ENCODE measurements at places on chromosomes 12 and 14.

DNA sequence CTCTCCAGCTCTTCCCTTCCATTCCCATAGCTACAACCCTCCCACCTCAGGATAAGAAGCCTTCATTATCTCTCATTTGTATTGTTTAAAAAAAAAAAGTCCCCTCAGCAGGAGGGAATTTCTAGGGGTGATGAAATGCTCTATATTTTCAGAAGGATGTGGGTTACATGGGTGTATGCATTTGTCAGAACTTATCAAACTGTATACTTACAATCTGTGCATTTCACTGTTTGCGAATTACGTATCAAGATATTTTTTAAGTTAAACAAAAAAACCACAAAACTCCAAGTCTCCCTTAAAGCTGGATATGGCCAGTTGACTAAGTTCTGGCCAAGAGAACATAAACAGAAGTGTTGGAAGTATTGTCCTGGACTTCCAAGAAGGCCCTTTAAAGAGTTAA is 2.0 kb upstream of the FKBP11 start:
- no peak for DNase-seq

- DNase-seq = no peak
These were observed 59.1 kb upstream of the GALNT9 start for GRCh38 chr12:132388379-132389015.

DNA sequence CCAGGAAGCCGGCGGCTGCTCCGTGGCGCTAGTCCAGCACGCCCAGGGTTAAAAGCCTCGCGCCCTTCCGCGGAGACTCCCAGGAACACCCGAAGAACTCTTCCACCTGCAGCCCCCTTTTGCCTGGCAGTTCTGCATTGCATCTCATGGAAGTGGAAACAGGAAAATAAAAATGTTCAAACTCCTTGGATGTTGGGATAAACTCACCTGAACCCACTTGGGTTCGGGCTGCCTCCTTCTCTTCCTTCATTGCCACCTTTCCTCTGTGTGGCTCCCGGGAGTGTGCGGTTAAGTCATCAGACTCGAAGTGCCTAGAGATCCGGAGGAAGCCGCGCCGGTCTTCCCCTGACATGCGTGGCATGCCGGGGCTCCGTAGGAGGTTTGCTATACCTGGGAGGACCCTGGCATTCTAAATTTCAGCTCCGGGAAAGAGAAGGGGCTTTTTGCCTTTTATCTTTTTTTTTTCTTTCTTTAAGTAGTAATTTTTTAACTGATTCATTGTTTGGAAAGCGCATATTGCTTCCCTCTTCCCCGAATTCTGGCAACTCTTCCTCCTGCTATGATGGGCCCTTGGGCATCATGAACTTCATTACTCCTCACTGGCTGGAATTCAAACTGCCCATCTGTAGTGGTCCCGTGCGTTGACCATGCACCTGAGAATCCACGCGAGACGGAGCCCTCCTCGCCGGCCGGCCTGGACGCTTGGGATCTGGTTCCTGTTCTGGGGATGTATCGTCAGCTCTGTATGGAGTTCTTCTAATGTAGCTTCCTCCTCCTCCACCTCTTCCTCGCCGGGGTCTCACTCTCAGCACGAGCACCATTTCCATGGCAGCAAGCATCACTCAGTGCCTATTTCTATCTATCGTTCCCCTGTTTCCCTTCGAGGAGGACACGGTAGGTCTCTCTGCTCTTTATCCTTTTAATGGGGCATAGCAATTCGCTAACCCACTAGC is 931.4 kb downstream of the DIO2 start:
- no peak for DNase-seq

- no peak for DNase-seq
These were observed 26.6 kb downstream of the PPFIBP1 start for GRCh38 chr12:27550653-27550975.

- no peak for DNase-seq
These were observed 56.8 kb downstream of the SEL1L start for GRCh38 chr14:81476816-81477215.
